ENCODE measurements at places on chromosomes 11 and 22. TPM values are rescaled to one million over a fixed set of nuclear protein-coding genes. Genes with fewer than 3 reads are reported as not detected.

FGF3 gene
- polyA plus RNA-seq, result not detected

DNA sequence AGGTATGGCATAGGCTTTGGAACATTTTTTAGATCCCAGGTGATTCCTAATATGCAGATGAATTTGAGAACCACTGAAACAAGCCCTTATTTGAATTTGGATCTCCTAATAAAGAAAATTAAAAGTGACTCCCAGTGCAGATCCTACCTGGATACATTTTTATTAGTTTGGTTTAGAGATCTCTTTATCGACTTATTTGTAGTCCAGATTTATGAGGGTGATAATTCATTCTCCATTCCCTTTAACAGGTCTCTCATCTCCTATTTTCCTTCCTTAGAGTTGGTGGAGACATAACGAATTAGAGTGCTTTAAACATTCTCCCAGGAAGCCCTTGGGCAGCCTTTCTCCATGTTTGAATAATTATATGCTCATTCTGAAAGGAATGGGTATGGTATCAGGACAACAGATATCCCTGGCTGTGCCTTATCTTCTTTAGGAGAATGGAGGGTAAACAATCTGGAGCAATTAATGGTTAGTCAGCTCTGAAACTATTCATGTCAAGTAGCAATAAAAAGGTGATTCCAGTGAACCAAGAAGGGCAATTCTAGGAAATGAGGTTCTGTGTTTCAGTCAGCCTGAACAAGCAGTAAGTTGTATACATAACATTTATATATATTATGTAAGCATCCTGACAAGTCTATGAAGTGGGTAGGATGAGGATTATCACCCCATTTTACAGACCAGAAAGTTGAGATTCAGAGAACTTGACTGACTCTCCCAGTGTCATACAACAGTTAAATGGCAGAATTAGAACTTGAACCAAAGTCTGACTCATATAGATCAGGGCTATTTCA, 53.9 kb upstream of the RCE1 start:
- DNase-seq, result no peak

DNA sequence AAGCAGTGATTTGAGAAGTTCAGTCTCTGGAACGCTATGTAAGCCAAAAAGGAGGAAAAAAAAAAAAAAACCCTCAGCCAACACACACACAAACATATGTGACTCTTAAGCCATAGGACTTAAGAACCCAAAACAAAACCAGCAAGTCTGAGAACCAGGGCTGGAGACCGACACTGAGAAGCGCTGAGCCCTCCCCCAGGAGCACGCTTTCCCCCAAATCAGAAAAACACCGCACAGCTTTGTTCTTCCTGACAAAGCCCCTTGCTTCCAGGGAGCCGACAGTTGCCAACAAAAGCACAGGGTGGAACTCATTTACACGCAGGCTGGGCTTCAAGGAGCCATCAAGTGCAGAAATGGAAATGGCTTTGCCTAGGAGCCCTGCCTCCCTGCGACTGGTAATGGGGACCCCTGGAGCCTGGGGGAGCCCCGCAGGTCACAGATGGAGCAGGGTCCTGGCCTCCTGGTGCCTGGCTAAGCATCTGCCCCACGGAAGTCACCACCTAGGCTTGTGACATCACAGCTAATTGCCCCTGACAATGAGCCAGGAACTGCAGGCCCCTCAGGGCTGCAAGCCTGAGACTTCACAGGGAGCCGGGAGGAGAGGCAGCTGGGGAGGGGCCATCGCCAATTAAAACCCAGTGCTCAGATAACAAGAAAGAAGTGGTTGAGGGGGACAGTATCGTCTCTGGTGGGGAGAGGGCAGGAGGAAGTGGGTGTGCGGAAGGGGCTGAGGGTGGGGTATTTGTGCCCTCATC, 66.9 kb downstream of the NFAM1 start:
- no peak for DNase-seq

DNA sequence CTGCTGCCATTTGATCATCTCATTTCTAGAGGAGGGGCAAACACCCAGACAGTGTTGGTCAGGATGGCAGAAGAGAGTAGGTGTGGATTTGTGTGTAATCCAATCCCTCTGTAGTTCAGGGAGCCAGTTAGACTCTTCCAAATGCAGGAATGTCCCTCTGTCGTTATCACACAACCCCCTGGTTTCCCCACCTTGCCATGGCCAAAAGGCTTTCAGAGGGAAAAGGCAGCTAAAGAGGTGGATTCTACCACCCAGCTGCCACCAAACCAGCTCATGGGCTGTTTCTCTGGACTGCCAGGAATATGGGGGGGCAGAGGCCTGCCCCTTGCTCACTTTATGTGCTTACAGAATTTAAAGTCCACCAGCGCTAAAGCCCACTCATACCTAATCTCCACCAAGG, 18.1 kb downstream of the TSKU start:
- no peak for DNase-seq

DNA sequence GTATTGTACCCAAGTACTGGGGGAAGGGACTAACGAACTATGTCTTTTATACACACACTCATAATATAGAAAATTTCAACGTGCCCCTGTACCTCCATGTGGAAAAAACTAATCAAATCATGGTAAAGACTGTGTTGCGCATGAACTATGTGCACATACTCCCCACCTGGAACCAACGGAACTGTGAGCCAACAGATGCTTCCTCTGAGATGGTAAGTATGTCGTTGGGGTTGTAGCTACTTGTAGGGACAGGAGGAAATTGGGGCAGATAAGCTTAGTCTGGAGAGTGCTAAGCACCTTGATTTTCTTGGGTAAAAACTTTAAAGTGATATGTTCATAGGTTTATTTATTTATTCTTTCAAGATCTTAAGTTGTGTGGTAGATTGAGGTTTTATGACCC, 40.1 kb downstream of the GLYAT start:
- DNase-seq, result no peak

LAMTOR1 gene
- polyA plus RNA-seq, result 118 TPM

- DNase-seq, result no peak
Observed at GRCh38 chr11:38543986-38544385, 1946.0 kb upstream of the RAG2 start.

DCDC1 gene
- 5.7 TPM for polyA plus RNA-seq

DNA sequence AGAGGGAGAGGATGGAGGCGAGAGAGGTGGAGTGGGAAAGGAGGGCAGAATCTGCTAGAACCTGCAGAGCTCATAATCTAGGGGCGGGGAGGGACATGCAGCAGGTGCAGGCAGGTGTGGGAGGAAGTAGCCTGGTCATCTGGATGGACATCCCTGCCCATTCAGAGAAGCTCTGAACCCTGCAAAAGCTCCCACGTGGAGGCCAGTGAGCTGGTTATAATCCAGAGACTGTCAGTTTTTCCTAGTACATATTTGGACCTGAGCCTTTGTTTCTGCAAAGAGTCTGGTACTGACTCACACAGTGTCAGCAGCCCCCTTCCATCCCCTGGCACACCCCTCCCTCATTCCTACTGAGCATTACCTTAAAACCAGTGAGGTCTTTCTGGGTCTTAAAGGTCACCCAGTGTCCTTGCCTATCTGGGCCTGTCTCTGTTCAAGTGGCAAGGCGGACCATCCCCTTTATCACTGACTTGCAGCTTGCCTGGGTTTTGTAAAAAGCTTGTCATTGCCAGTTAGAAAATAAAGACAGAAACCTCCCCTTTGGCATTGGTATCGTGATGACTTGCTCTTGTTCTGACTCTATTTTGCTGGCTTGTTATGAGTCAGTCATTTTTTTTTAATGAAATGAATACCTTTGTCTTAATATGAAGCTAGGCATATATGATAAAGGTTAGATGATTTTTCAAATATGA, 26.1 kb downstream of the PTPRJ start:
- no peak for DNase-seq

CRACR2B gene
- polyA plus RNA-seq, result 20.7 TPM

SWAP70 gene
- polyA plus RNA-seq, result 28.0 TPM

MYO18B gene
- 0.21 TPM for polyA plus RNA-seq

GRCh38 chr11:115111066-115111465, 393.1 kb downstream of the CADM1 start:
- DNase-seq, result no peak

DNA sequence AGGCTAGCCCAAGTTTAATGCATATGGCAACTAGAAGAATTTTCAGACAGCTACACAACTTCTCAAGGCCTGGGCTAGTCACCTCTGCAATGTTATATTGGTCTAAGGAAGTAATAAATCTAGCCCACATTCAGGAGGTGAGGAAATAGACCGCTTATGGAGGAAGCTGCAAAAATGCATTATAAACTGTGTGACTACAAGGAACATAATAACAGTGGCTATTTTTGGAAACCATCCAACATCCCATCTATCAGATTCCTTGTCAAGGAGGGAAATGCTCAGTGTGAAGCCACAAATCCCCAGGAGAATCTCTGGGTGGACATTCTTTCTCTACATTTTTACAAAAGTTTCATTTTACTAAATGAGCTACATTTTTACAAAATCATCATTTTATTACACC, 76.1 kb downstream of the BBOX1 start:
- DNase-seq, result peak; percentile 58

LGALS12 gene
- polyA plus RNA-seq, result 0.14 TPM

BRSK2 gene
- polyA plus RNA-seq, result 0.62 TPM

MPZL3 gene
- polyA plus RNA-seq, result 6.0 TPM

DNA sequence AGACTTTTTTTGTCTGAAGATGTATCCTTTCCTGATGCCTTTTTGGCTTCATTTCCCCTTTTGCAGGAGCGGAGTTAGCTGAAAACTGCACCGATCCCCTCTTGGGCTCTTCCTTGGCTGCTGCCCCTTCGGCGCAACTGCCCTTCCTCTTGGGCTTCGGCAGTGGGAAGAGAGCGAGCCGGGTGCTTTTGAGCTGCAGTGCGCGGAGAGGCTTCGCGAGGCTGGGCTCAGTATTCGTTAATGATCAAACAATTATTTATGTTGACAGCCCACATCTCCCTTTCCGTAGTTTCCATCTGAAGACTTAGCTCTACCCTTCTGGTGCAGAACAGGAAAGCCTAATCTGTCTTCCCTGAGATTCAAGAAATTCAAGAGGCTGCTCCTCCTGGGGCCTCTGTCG, 170.8 kb downstream of the CSNK2A3 start:
- DNase-seq, result no peak

- no peak for DNase-seq
Observed at GRCh38 chr22:24043958-24044357, 32.9 kb downstream of the CABIN1 start.

DNA sequence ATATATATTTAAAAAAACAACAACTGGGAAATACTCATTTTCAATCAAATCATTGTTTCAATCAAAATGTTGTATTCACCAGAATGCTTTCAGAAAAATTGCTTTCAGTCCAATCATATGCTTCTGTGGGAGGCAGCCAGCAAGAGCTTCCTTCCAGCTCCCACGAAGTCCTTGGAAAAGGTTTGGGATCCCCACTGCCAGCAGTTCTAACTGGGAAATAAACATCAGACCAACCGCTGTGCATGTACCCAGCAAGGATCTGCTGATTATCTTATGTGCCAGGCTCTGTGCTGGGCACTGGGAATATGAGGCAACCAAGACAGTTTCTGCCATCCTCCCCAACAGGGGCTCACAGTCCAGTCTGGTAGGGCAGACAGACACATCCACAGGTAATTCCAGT, 10.8 kb downstream of the RPS13 start:
- no peak for DNase-seq

- no peak for DNase-seq
Observed at GRCh38 chr11:65424205-65425104, 1.9 kb downstream of the NEAT1 start.

SLCO2B1 gene
- polyA plus RNA-seq, result 6.6 TPM

PHOX2A gene
- polyA plus RNA-seq, result not detected

- no peak for DNase-seq
Observed at GRCh38 chr11:34501949-34502348, 11.6 kb downstream of the ELF5 start.

NXPE1 gene
- polyA plus RNA-seq, result 0.08 TPM

DNA sequence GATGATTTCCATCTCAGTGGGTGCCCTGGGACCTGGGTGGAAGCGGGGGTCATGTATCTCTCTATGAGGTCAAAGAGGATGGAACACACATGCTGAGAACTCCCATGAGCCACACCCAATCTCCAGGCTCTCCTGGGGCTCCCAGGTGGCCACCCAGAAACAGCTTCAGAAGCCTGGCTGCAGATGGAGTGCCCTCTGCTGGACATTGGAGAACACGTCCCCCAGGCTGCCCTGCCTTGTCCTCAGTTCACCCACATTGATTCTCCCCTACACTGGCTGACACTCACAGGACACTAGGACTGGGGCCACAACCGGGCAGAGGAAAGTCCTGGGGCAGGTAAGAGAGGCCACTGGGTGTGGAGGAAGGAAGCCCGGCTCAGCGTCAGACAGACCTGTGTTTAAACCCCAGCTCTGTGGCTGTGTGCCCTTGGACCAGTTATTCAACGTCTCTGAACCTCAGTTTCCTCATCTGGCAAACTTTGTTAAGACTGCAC, 4.5 kb upstream of the NOL12 start:
- DNase-seq, result no peak

OR5J2 gene
- polyA plus RNA-seq, result not detected

DNA sequence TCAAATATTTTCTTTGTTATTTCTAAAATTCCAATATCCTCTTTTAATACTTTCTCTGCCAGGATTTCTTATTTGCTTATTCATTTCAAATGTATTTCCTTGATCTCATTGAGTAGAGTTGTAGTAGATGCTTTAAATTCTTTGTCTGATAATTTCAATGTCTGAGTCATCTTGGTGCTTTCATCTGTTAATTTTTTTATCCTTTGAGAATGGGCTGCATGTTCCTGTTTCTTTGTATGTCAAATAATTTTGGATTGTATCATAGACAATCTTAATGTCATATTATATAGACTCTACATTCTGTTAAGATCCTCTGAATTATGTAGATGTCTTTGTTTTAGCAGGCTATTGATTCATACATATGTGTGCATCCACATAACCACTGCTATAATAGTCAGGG, 57.5 kb downstream of the MYEOV start:
- DNase-seq, result no peak

- DNase-seq, result no peak
Observed at GRCh38 chr11:1204381-1205101, 18.3 kb upstream of the MUC5B start.

C11orf86 gene
- polyA plus RNA-seq, result not detected

OR5B21 gene
- polyA plus RNA-seq, result not detected

DNA sequence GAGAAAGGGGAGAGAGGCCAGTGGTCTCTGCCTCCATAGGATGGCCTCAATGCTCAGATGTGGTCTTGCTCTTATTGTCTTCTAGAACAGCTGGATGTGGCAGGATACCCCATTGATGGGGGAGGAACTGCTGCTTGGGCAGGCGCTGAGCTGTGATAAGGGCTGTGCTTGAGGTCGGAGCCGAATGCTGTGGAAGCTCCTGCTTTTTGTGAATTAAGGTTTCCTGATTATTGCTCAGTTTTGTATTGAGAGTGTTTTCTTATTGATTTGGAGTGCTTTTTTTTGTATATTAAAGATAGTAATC, 57.2 kb downstream of the CABIN1 start:
- no peak for DNase-seq
